ENCODE measurements at places on chromosomes 3 and 15. TPM values are rescaled to one million over a fixed set of nuclear protein-coding genes. Genes with fewer than 3 reads are reported as not detected.

DNA sequence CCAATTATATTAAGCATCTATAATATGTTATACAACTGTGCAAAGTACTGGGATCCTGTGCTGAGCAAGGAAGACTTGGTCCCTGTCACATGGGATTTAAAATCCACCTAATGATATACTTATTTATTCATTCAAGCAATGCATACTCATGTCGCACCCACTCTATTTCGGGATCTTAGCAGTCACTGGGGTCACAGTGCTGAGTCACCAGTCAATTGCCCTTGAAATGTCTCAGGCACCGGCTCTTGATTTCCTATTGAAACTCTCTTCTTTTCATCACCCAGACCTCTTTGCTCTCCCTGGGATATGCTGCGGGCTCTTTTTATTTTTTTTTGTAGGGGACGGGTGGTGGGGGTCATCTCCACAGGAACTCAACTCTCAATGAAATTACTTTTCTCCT lies 194.5 kb upstream of the GAP43 start:
- DNase-seq, result no peak

GRCh38 chr3:61299343-61300005 lies 48.2 kb upstream of the FHIT start:
- no peak for DNase-seq

- DNase-seq, result no peak
These were observed 45.6 kb downstream of the CCDC12 start for GRCh38 chr3:46930945-46931403.

DNA sequence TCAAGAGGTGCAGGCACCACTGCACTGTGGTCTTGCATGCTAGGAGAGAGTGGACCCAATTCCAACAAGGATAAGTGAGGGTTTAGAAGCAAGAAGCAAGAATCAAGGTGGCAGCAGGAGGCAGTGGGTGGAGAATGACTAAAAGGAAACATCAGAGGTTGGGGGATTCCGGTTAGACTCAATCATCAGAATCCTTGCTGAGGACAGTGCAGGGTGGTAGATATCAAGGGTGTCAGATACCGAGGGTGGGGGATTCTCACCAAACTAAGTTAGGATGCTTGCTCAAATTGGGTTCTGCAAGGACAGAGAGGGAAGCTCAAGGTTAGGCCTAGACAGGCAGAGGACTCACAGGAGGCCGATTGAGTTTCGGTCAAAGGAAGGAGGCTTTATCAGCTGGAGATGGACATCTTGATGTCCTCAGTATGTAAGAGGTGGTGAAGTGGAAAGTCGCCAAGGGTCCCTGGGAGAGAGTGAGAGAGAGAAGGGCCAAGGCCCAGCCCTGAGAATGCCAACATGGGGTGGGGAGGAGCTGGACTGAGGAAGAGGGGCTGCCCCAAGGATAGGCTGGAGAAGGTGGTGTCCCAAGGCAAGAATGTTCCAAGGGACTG lies 102.2 kb downstream of the ARNT2 start:
- no peak for DNase-seq

DNA sequence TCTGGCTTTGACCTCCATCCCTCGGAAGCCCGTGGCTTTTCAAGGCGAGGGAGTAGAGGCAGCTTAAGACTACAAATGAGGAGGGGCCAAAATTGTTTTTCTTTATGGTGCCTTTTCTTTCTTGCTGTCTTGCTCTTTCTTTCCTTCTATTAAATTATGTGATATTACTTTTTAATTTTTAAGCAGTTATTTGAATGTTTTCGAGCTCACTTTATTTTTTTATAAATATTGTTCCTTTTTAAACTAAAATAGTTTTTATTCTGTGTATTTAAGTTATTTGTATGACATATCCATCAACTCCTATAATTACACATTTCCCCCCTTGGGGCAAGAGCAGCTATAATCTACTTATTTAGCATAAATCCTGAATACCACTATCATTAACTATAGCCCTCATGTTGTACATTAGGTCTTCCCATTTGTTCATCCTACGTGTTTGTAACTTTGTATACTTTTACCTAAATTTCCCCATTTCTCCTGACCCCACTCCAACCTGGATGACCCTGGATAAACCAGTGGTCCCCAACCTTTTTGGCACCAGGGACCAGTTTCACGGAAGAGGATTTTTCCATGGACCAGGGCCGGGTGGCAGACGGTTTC lies 622 bp upstream of the PLSCR1 start:
- no peak for DNase-seq

DNA sequence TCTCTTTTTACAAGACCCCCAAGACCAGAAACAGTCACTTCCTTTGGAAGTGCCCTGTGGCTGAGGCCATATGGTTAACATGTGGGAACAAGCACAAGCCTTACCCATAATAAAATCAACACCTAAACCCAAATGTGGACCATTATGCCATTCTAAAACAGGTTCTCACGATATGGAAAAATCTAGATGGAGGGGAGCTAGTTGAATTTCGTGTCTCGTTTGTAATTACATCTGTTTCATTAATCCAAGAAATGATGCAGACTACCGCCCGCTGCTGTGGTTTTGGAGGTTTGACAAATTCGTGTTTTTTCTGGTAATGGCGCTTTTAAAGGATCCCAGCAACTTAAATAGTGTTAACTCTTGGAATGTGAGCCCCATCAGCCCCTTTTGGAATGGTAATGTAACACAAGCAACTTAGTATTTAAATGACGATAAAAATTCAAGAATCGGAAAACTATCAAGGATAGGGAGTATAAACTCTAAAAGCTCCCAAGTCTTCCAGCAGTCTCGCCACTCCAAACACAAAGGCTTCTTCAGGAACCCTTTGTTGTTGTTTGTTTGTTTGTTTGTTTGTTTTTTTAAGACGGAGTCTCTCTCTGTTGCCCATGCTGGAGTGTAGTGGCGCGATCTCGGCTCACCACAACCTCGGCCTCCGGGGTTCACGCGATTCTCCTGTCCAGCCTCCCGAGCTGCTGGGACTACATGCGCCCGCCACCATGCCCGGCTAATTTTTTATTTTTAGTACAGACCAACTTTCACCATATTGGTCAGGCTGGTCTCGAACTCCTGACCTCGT lies 1.1 kb downstream of the CNBP start:
- peak; percentile 9 for DNase-seq

- no peak for DNase-seq
These were observed 5.5 kb downstream of the CSRNP1 start for GRCh38 chr3:39147711-39148434.

DNA sequence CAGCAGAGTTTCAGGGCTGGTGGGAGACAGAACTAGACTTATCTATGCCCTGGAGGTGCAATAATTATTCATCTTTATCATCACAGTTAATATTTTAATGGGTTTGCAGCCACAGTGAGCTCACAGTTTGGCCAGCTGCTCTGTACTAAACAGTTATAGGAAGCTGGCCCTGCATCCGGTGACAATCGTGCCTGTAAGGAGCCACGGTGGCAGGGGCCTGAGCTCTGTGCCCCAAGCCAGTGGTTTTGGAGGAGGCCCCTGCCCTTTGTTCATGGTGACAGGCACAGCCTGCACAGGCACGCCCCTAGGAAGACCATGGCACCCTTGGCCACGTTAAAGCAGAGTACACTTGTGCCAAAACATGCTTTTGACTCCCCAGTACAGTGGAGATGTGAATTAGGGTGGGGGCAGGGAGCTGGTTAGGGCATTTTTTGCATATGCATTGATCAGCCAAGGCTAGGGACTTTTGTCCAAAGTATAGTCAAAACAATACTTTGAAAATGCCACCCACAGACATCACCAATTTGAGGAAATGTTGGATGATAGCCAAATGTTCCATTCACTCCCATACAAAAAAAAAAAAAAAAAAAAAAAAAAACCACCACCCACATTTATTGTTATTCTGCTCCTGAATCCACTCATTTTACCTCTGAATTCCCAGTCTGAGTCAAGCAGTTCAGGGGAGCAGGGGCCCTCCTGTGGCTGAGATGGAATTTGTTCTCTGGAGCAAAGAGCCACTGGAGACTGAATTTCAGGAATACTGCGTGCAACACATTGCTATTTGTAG lies 3.4 kb upstream of the RFTN1 start:
- peak; percentile 58 for DNase-seq

DNA sequence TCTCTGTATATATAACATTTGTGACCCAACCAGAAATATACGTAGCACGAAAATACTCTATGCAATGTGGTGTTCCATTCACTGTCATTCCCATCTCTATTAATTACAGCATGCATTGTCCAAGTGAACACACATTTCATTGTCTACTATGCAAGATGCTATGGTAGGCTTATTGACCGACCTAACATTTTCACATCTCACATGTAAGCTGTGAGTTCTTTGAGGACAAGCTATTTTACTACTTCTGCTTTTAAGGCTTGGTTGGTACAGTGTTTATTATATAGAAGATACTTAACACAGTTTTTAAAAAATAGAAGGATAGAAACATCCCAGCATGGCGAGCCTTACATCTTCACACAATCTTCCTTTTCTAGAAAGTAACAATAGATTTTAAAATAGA lies 164.4 kb downstream of the KLHL25 start:
- DNase-seq, result no peak

FBXW12 gene
- not detected for total RNA-seq

C3orf49 gene
- total RNA-seq, result not detected

Data from HFFc6 (cell line).